Head of caudate nucleus (tissue), 42 donors: ENCODE measurements at places on chromosomes 5 and 9.

- no peak for DNase-seq
Observed at GRCh38 chr5:129074903-129075302, 19.6 kb upstream of the ISOC1 start.

GRCh38 chr5:58946230-58946629 lies 363.4 kb downstream of the RAB3C start:
- DNase-seq: no peak

DNA sequence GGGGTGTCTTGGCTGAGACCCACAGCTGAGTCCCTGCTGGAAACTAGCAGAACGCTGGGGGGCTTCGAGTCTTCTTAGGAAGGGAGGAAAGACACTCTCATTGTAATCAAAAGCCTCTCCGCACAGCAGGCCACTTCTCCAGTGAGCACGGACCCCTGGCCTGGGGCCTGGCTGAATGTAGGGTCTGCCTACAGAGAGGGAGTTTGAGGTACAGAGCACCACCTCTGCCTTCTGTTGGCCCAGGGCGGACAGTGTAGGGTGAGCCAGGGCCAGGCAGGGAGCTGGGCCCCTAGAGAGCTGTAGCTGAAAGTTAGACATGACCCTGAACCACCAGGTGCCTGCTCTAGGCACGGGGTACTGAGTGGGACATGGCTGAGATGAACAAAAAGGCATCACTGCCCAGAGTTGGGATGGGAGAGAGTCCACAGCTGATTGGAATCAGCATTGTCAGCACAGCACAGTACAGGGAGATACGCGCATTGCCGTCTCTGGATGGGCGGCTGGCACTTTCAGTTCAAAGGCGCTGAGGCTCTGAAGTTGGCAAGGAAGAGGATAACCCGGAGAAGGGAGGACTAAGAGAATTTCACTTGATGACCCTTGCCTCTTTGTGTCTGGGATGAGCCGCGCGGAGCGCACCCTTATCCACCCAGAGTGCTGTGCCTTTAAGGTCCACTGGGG lies 363 bp upstream of the SLC25A48 start:
- DNase-seq: no peak

GRCh38 chr5:168311061-168311566 lies 19.7 kb downstream of the WWC1 start:
- DNase-seq: no peak

DNA sequence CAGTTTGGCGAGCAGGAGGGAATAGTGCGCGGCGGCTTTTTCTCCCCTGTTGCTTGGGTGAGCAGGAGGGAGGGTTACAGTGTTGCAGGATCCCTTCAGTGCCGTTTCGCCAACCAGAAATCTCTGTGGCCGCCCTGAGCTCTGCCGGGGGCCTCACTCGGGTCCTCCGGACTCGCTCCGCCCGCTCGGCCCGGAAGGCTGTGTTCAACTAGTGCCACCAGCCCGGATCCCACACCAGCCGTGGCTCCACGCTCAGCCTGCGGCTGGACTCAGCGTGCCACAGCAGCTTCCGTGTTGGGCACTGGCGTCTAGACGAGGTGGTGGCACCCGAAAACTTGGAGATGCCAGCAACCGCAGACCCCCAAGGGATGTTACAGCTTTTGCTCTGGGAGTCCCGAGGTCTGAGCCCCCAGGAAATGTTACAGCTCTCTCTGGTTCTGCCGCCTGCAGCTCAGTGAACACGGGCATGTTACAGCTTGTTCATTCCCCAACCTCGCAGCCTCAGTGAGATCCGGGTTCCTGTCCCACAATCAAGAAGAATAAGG lies 16.0 kb upstream of the OR13C9 start:
- DNase-seq: no peak

GRCh38 chr9:34035656-34036055 lies 13.0 kb downstream of the UBAP2 start:
- no peak for DNase-seq

GRCh38 chr9:28668158-28668557 lies 1094.9 kb upstream of the C9orf72 start:
- DNase-seq: no peak

DNA sequence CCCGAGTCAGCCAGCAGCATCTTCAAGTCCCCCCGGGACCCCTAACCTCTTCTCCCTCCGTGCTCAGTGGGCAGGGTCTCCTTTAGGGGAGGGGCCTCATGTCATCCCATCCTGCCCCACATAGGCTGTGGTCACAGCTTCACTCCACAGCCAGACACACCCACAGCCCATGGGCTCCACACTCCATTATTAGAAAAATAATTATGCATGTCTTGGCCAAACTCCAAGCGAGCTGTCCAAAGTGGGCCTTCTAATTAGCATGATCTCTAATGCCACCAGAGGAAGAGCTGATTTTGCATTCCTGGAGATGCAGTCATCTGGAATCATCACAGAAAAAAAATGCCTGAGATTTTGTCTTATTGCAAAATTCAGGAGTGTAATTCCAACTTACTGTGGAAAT lies 418.2 kb downstream of the IRX2 start:
- no peak for DNase-seq

DNA sequence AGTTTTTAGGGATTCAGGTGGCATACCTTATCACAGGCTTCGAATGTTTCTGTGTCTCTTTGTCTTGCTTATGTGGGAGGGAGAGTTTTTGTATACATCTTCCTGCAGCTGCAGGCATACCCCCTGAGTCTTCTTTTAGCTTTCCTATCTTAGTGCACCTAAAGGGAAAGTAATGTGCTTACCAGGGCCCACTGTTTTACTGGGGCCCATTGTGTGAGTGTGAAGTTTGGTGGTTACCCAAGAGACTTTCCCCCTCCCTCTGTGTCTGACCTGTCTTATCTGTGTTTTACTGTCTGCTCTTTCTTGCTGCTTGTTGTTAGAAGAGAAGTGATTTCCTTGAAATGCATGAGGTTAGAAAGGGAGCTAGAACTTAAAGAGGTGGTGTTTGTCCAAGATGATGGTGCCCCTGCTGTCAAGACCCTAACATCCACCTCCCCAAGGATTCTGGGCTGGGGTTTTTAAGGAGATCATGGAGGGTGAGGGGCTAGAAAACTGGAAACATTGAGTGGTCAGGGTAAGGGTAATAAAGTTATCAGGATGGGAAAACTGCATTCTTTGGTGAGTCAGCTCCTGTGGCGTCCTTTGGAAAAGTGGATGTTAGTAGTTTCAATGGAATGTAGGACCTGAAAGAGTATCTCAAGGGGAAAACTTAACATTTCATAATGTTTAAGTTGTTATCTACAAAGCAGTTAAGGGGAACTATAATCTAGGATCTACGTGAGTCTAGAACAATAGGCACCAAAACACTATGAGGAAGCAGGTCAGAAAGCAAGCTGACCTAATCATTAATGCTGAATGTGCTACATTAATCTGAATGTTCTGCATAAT lies 583.5 kb upstream of the TUSC1 start:
- no peak for DNase-seq

DNA sequence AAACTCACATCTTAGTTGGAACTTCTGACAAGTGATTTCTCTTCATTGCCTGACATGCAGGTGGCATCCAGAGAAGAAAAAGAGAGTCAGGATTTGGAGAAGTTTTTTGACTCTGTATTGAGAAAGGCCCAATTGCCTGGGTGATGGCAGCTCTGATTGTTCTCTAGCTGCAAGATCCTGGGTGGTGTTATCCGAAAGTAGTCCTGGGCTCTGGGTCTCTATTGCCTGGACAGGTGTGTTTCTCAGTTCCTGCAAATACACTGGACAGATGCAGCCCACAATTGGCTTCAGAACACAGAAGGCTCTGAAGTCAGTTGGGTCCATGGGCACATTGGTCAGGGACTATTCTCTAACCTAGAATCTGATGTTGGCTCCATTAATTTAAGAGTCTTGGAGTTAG lies 67.4 kb downstream of the RGS3 start:
- no peak for DNase-seq

DNA sequence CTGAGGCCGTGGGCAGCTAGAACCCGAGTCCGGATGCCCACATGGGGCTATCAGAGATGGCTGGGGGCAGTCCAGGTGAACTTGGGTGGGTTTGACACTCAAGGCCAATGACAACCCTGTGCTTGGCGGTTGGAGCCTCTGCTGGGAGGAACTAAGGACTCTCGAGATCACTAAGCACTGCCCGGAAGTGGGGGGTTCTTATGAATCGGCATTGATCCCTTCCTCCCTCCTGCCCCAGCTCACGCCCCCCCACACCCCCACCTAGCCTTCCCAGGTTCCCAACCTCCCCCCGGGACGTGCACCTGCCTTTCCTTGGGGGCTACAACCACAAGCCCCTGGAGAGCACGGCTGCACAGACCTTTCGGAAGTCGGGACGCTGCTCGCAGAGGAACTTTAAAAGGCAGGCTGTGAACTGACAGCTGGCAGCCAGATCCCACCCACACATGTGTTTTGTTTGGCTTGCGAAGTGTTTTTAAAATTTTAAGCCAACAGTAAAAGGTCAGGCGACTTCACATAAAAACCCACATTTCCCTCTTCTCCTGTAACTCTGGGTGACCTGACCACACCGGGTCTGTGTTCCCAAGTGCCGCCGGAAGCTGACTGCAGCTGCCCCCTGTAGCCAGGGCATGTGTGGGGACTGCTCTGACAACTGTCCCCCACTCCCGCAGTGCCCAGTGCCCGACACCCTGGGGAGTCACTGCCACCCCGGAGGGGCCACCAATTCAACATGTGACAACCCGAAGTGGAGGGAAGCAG lies 5.1 kb upstream of the RALGDS start:
- DNase-seq: no peak

DNA sequence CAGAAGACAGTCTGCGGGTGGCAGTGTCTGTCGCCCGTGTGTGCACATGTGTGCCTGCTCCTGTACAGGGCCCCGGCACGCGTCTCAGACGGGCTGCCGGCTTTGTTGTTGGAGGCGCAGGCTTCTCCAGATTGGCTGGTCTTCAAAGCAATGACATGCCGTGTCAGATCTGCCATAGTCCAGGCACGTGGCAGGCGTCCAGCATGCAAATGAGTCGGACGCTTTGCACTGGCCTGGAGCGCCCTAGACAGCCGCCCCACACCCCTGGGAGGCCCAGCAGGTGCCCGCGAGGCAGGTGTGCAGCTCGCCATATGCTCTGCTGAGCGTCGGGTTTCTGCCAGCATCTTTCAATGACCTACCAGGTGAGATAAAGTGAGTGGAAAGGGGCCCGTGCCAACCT lies 71.5 kb downstream of the GADD45G start:
- DNase-seq: no peak
